ENCODE measurements at places on chromosomes 16 and 17. TPM values are rescaled to one million over a fixed set of nuclear protein-coding genes. Genes with fewer than 3 reads are reported as not detected.

MT1E gene
- not detected for total RNA-seq

GCGR gene
- not detected for total RNA-seq

KCNJ2 gene
- total RNA-seq: not detected

SPAG7 gene
- 53.6 TPM for total RNA-seq

DNA sequence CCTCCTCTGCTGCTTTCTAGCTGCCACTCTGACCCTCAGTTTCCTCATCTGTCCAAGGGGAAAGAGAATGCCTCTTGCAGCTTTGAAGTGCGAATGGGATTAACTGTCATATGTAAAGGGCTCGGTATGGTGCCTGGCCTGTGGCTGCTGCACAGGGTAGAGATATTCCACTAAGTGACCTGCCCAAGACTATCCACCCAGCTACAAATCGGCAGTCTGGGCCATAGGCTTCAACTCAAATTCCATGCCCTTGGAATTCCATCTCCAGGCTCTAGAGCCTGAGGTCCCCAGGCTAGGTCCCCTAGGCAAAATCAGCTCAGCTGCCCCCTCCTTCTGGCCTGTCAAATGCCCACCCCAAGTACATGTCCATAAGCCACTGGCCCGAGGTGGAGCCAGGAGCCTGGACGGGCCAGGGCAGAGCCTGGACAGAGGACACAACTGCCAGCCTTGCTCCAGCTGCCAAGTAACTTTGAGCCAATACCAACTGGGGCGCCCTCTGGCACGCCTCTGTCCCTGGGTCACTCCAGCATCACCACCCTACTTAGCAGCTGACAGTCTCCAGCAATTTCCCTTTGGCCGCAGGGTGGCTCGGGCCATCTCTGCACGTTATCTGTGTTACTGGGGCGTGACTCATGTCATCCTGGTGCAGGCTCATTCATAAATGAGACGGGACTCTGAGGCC lies 57.2 kb downstream of the SDK2 start:
- no peak overlapping the region for H3K27ac ChIP-seq
- peaks cover 70% of the 10 kb centered on the region for H3K4me1 ChIP-seq
- H3K36me3 ChIP-seq: no peaks in the 10 kb centered on the region
- DNase-seq: no peak

DNA sequence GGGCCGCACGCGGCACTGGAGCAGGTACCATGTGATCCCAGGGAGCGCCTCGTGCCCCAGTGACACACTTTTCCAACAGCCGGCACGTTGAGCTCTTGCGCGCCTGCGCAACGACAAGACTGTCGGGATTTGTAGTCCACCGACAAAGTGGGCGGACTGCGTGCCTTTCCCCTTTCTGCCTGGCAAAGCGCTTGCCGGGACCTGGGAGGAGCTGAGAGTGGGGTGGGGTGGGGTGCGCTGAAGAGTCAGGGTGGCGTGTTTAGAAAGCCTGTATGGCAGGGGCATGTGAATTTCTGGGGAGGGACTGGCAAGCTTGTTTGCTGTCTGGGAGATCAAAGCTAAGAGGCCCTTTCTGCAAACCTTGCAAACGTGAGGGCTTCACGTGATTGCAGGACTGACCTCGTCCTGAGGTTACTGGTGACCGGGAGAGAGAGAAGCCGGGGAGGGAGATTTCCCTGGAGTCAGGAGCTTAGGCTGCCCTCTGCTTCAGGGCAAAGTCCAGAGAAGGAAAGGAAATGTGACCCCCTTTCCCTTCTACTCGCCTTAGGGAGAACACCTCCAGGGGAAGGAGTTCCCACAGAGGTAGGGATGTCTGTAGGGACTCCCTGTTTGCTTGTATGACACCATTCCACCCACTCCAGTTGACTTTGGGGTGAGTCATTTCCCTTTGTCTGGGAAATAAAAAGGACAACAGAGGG lies 429 bp upstream of the NR1D1 start:
- no peaks in the 10 kb centered on the region for H3K27me3 ChIP-seq
- H3K4me1 ChIP-seq: peaks cover 54% of the 10 kb centered on the region
- peaks cover 10% of the 10 kb centered on the region for H3K36me3 ChIP-seq
- peak overlapping the region; percentile 67 for H3K4me3 ChIP-seq

- no peak for DNase-seq
- no peak overlapping the region for H3K27ac ChIP-seq
- H3K36me3 ChIP-seq: no peaks in the 10 kb centered on the region
- no peaks in the 10 kb centered on the region for H3K4me1 ChIP-seq
- no peaks in the 10 kb centered on the region for H3K27me3 ChIP-seq
Measured at GRCh38 chr17:5871666-5872065, 198.5 kb upstream of the WSCD1 start.

Data from B cell (primary cell).